ENCODE measurements at places on chromosomes 7 and 10.

DNA sequence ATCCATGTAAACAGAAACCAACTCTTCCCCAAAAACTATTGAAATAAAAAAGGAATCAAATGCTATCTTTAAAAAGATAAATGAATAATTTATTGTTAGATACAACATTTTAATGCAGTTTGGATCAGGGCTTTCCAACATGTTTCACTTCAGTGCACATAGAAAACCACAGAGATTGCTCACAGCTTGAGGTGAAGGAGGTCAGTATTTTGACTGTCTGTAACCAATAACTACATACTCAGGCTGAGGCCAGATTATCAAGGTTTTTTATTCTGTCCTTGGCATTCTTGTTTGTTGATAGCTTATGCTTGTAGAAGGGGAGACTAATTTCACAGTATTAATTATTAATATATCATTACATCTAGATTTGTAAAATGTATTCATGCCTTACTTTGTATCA, 195.5 kb downstream of the PRKG1 start:
- no peak for DNase-seq

GRCh38 chr7:116621649-116622048, 50.3 kb upstream of the MET start:
- DNase-seq, result no peak

GRCh38 chr10:65861249-65861648, 1064.6 kb upstream of the LRRTM3 start:
- no peak for DNase-seq

DNA sequence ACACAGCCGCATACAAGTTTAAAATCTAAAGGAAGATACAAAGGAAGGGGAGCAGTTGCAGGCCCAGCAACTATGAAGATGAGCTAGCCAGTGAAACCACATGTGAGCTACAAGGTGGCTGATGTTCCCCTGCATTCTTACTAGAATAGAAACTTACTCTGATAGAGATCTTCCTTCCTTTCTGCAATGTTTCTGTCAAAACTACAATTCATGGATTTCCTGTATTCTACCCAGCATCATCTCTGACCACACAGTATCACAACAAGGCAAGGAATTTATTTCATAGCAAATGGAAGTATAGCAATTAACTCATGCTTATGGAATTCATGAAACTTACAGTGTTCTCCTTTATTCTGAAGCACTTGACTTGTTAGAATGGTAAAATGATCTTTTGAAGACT, 68.7 kb upstream of the AASS start:
- DNase-seq, result no peak

GRCh38 chr7:17434191-17434590, 135.7 kb downstream of the AHR start:
- no peak for DNase-seq

GRCh38 chr10:70660722-70661121, 11.6 kb upstream of the ADAMTS14 start:
- no peak for DNase-seq

- DNase-seq, result no peak
These were observed 253.0 kb upstream of the GRB10 start for GRCh38 chr7:51035716-51036115.

GRCh38 chr10:71053169-71053895, 159.0 kb upstream of the UNC5B start:
- no peak for DNase-seq

DNA sequence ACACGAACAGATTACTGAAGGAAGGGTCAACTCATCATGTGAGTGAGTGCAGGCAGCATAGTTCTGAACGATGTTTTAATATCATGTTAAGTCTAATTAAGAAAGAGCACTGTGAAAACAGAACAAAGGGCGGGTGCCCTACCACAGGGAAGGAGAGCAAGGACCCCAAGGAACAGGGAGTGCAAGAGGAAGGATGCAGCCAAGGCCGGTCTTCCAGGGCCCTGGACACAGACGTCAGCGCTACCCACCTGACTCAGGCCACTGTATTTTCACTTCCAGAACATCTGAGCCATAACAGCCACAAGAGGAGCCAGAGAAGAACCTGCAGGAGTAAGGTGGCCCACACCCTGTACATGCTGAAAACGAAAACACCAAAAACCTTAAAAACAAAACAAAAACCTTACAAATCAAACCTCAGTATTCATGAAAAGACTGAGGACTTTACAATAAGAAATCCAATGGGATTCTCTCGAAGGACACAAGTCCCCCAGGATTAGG, 506.1 kb upstream of the AKR1E2 start:
- no peak for DNase-seq

DNA sequence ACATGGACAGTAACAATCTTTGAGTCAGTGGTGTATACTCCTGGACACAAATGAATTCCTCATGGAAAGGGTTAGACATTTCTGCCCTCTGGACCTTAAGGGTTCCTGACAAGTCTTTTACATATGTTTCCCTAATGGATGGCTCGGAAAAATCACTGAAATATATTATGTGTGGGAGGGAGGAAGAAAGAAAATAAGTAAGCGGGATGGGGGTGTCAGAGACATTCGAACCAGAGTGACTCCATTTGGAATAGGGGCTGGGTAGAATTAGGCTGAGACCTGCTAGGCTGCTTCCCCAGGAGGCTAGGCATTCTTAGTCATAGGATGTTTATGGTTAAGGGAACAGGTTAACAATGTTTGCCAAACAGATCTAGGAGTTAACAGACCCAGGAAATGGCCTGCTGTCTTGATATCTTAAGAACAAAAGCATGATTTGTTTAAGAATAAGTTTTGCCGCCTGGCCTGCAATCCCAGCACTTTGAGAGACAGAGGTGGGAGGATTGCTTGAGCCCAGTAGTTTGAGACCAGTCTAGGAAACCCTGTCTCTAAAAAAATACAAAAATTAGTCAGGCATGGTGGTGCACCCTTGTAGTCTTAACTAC, 1241.7 kb downstream of the TYW1 start:
- DNase-seq, result no peak

DNA sequence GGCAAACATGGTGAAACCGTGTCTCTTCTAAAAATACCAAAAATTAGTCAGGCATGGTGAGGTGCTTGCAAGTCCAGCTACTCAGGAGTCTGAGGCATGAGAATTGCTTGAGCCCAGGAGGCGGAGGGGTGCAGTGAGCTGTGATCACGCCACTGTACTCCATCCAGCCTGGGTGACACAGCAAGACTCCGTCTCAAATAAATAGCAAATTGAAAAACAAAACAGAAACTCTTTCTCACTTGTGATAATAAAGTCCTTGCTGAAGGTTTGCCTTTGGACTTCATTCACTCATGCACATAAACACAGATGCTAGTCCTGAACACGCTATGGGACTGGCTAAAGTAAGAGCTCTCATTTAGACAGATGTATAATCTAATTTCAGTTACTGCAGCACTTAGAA, 37.6 kb downstream of the ANK3 start:
- DNase-seq, result no peak

DNA sequence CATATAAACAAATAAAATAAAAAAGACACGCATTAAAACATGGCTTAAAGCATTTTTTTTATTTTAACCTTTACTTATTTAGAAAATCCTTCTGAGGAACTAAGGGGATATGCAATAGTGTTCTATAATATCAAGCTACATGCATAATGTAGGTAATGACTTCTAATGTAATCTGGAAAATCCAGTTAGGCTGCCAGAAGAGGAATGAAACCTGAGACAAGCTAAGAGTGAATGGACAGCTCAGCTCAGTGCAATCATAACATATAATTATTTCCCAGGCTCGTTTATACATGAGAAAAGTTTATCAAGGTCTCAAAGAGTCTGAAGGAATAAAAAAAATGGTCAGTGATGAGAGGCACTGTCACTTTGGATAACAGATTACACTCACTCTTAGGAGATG, 649.0 kb upstream of the PCDH15 start:
- no peak for DNase-seq

DNA sequence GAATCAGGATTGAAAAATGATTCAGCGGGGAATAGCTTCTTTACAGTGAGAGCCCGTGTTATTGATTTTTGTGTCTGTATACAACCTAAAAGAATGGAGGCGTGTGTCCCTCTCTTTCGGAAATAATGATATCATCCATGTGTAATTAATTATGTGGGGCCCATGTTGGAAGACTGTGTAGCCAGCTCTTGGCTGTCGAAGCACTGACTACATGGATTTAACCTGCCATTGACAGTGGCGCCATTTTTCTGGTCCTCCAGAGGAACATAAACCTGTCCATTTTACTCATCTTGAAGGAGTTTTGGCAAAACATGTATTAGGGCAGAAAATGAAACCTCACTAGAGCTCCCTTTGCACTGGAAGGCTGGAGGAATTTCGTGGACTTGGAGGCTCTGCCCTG, 119.6 kb downstream of the ITIH5 start:
- DNase-seq, result no peak

Measured in ecto neural progenitor cell (in vitro differentiated cells).